T1000 (cell line): ENCODE measurements at places on chromosomes 5 and 9.
A peak's percentile ranks its signal among the peaks of the same experiment; 100 is the strongest.

- peak; percentile 49 for DNase-seq
Observed at GRCh38 chr9:132507670-132508469, 74.5 kb upstream of the BARHL1 start.

DNA sequence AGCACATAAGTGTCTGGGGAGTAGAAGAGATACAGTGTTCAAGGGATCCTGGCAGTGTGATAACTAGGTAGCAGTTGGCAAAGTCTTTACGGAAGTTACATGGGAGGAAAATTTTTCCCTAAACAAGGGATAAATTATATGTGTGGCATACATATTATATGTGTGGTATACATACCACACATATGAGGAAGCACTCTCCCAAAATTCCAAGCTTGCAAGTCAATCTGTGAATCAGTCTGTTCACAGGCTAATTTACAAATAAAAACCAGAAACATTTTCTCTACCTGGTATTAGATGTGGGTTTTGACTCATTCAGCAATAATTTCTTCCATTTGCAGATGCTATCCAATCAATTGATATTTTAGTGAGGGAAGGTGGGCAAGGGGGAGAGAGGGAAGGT is 110.0 kb downstream of the ISOC1 start:
- no peak for DNase-seq

DNA sequence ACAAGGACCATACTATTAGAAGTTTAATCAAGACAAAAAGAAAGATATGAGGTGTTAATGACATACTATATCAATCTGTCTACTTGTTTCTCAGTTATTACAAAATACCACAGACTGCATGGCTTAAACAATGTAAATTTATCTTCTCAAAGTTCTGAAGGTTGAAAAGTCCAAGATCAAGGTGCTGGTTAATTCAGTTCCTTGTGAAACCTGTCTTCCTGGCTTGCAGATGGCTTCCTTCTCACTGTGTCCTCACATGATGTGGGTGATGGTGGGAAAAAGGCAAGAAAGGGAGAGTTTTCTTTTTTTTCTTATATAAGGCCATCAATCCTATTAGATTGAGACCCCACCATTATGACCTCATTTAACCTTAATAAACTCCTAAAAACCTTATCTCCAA is 15.6 kb upstream of the SPINK14 start:
- DNase-seq = no peak

DNA sequence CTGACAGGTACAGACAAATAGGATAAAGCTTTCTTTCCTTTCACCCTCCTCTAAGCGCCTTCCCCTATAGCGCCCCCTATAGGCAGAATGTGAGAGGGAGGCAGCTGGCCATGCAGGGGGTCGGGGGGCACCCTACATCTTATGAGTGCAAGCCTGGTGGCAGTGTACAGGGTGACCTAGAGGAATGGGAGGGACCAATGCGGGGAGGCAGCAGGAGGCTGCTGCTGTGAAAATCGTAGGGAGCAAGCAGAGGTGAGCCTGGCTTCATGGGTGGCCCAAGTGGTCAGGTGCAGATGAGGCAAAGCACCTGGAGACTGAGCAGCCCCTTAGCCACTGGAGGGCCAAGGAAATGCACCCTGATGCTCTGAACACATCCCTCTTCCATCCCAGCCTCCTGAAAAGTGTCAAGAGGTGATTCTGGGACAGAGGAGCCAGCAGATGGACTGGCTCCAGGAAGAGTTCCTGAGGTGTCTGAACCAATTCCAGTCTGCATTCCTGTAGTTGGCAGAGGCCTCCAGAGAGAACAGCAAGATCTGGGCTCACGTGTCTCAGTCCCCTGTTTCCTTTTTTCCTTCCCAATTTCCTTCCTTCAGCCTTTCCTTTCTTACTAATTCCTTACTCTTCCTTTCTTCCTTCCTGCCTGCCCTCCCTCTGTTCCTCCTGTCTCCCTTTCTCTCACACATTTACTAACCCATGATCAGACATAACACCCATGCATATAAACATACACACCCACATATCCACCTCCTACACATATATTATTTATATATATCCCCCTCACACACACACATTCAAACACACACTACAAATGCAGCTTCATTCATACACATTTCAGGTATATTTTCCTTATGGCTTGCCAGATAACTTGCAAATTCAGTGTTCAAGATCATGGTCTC is 32.8 kb upstream of the GALNT10 start:
- no peak for DNase-seq

GRCh38 chr9:70557661-70558369 is 143.4 kb upstream of the KLF9 start:
- no peak for DNase-seq

- DNase-seq = no peak
Observed at GRCh38 chr9:124008694-124009530, 2.7 kb upstream of the LHX2 start.

DNA sequence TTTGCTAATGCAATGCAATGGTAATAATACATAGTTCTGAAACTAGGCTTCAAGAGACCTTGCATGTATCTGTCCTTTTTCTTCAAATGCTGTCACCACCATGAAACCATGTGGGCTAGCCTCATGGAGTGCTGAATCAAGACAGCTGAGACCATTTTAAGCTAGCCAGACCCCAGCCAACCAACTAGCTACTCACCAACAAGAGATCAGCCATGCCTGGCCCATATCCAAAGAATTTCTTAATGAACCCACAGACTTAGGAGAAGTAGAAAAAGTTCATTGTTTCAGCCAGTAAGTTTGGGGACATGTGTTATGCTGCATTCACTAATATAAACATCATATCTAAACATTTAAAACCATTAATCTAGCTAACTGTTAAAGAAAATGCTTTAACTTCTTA is 139.8 kb upstream of the EDIL3 start:
- no peak for DNase-seq

DNA sequence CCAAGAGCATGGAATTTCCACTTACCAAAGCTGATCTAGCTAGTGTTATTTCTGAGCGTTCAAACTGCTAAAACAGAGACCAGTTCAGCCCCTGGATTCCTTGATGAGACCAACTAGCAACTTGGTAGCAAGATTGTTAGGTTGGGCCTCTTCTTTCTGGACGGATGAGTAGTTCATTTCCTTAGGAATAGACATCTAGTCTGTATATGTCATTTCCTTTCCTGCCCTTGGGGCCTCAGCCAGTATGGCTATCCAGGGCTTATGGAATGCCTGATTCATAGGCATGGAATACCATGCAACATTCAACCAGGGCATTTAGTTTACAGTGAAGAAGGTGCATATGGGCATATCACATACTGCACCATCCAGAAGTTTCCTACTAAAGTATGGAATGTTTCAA is 14.5 kb upstream of the LPAR1 start:
- no peak for DNase-seq

DNA sequence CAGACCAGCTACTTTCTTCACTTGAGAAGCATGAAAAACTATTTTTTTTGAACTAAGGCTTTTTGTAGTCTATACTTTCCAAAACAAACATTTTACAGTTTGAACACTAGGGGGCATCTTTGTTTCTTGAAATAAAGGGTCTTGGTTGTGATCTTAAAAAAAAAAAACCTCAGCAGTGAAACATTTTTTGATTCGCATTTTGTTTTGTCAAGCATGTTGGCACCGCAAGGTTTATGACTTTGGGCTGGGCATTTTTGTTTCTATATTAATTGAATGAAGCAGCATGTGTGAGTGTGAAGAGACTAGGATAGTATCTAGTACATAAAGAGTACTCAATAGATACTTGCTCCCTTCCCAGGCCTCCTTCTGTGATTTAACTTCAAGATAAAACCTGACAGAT is 31.6 kb upstream of the ACOT12 start:
- DNase-seq = no peak

- DNase-seq = no peak
Observed at GRCh38 chr5:83400701-83401100, 70.8 kb upstream of the VCAN start.

DNA sequence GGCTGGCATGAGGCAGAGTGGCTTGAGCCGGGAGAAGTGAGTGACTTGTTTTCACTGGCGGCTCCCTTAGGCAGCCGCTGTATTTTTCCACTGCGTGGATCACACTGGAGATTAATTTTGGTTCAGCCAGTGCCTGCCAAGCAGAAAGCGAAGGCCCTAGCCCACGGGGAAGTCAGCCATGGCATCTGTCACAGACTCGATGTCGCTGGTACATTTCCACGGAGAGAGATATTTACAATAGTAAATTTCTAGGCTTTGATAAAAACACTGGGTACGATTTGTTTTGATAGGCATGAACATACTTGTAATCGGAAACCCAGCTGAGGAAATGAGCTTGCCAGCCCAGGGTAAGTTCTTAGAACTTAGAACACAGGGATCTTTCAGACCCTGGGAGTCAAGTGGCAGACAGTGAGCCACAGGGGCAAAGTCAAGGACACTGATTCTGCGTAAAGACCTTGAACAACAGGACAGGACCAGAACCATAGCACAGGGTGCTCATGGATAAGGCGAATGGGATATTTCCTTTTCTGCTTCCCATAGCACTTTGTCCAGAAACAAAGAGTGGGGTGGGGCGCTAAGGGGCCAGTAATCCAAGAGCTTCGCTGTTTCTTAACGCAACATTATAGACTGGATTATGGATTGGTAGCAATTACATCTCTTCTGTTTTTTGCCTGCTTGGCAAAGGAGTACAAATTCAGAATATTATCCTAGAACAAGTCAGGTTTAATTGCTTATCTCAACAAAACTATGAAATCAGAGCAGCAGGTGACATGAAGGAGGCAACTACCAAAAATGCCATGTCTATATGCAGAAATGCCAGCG is 4.5 kb downstream of the DUSP1 start:
- DNase-seq = peak; percentile 43

GRCh38 chr5:436641-436975 is 6.4 kb upstream of the EXOC3 start:
- DNase-seq = no peak

- DNase-seq = no peak
Observed at GRCh38 chr5:1093361-1093760, 18.5 kb downstream of the SLC12A7 start.

GRCh38 chr5:123350742-123351141 is 72.5 kb downstream of the CEP120 start:
- no peak for DNase-seq

GRCh38 chr9:109012009-109012875 is 1.1 kb downstream of the CTNNAL1 start:
- peak; percentile 78 for DNase-seq

GRCh38 chr5:64318175-64318574 is 152.5 kb downstream of the RNF180 start:
- no peak for DNase-seq

GRCh38 chr5:66602621-66603020 is 6.4 kb downstream of the MAST4 start:
- no peak for DNase-seq

GRCh38 chr9:134550584-134550983 is 91.0 kb upstream of the COL5A1 start:
- DNase-seq = no peak

DNA sequence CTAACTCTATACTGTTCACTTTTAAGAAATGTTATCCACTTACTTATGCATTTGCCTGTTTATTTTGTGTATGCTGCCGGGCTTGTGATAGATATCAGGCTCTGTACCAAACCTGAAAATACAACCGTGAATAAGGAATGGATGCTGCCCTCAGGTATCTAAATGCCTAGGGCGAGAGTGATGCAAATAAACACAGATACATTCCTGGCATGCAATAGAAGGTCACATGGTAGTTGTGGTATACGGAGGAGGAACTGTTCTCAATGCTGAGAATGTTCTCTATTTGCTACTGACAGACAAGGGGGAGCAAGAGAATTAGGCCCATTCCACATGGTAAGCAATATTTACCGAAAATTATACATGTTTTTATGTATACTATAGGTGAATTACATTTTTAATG is 227.8 kb downstream of the ICE1 start:
- no peak for DNase-seq

GRCh38 chr5:146877178-146877681 is 1.3 kb downstream of the PPP2R2B start:
- no peak for DNase-seq

GRCh38 chr9:23524607-23525155 is 301.4 kb downstream of the ELAVL2 start:
- DNase-seq = no peak

DNA sequence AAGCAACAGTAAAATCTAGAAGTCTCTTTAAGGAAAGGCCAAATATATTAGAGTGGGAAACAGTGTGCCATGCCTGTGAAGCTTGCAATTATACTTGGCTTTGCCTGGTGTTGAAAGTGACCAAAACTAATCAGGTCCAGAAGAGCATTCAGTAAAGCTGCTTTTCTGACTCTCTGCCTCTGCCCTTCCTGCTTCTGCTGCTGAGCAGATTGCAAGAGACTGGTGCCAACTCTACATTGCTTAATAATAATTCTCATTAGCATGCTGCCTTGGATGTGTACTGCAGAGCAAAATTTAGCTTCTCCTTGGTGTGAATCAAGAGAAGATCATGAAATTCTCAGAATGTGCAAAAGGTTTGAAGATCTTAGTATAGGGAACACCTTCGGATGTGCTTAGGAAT is 120.4 kb upstream of the RFX3 start:
- DNase-seq = no peak

- no peak for DNase-seq
Observed at GRCh38 chr5:160174290-160174689, 55.0 kb upstream of the FABP6 start.

DNA sequence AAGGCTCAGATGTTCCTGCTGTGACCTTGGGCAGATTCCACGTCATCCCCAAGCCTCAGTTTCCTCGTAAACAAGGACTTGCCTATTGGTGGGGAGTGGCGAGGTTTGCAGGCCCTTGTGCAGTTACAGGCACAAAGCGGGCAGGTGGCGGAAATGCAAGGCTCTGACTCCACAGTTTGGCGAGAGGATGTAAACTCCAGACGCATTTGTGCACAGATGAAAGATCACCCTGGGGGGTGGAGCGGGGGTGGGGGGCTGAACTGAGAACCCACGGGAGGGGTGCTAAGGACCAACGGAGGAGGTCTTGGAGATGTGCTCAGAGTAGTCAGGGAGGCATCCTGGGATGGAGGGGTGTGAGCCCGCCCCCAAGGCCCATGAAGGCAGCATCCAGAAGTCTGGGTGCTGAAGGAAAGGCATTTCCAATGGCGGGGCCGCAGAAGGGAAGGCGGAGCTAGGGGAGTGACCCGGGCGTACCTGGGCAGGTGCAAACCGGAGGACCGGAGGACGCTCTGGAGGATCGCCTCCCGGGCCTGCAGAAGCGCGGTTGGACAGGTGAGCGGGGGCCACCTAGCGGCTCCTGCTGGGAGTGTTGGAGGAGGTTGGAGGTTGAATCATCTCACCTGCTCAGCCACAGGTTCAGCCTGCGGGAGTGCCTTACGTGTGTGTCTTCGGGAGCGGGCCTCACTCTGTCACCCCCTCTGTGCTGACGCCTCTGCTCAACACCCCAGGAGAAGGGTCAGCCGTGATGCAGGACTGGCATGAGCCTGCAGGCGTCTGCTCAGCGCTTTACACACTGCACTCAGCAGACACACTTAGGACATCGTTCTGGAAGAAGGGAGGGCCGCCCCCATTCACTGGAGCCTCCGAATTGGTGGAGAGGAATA is 1.9 kb upstream of the FIBCD1 start:
- no peak for DNase-seq

- DNase-seq = no peak
Observed at GRCh38 chr9:94086486-94087345, 2.5 kb downstream of the PTPDC1 start.
